GDM1 (cell line): ENCODE measurements at places on chromosomes 16 and 17.

DNA sequence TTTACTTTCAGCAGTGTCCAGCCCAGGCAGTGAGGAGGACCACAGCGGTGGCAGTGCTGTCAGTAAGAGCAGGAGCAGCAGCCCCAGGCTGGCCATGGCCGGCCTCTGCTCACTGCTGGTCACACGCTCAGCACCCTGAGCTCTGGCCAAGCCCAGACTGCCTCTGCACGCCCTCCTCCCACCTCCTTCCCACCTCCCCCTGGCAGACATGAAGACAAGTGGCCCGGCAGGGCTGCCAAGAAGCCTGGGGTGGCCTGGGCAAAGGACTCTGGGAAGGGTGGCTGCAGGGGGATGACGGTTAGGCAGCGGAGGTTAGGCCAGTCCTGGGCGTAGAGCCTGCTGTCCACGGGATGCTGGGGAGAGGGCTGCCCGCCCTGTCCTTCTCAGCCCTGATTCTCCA lies at the start of gene C16orf89:
Gene C16orf89, minus strand, starts transcription at position 144 of the 400 bp plus-strand sequence. Its CDS starts 48 bp downstream, at position 96.
- DNase-seq, result no peak

GRCh38 chr17:63519972-63520882 lies 2.9 kb upstream of the KCNH6 start:
- no peak for DNase-seq

DNA sequence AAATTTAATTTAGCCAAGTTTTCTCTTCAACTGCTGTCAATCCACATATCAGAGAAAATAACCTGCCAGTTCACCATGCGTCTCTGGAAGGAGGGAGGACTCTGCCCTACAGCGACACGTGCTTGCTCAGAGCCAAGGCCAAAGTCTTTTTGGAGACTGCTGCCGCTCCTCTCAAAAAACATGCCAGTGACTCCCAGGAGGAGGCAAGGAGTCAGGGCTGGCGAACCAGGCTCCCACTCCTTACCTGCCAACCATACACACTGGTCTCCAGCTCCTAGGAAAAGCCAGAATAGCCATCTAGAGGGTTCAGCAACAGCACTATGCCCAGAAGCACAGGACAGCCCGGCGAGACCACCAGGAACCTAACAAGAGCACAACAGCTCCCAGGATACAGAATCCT lies 73.0 kb downstream of the ANKRD11 start:
- no peak for DNase-seq

GRCh38 chr17:74332017-74332650 lies 6.1 kb downstream of the KIF19 start:
- no peak for DNase-seq

- DNase-seq, result no peak
These were observed 86.4 kb downstream of the FOXL1 start for GRCh38 chr16:86664522-86665318.
